Forelimb muscle (tissue), 1 donor: ENCODE measurements at places on chromosomes 12 and 14.

DNA sequence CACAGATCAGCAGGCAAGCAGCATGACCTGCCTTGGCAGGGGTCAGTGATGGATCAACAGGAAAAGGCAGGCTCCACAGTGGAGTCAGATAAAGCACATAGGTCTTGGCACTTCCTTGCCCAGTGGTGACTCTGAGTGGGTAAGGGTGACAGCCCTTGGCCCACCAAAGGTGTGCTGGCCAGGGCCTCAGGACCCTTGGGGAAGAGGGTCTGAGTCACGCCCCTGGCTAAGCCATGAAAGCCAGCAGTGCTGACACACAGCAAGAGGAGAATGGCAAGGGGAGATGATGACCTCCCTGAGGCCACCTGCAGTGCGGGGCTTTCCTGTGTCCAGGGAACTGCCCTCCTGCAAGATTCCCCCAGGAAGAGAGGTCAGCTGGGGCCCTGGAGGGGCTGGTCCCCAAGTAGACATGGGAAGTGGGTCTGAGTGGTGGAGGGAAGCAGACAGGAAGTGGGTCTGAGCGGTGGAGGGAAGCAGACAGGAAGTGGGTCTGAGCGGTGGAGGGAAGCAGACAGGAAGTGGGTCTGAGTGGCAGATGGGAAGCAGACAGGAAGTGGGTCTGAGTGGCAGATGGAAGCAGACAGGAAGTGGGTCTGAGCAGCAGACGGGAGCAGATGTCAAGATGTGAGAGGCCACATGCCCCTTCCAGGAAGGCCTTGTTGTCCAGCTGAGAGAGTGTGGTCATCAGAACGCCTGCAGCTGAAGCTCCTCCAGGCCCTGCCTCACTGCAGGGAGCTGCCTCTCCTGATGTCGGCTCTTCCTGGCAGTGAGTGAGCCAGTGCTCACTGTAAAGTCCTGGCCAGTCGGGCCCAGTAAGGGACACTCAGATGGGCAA, 34.8 kb downstream of the DIO3 start:
- no peak for DNase-seq

DNA sequence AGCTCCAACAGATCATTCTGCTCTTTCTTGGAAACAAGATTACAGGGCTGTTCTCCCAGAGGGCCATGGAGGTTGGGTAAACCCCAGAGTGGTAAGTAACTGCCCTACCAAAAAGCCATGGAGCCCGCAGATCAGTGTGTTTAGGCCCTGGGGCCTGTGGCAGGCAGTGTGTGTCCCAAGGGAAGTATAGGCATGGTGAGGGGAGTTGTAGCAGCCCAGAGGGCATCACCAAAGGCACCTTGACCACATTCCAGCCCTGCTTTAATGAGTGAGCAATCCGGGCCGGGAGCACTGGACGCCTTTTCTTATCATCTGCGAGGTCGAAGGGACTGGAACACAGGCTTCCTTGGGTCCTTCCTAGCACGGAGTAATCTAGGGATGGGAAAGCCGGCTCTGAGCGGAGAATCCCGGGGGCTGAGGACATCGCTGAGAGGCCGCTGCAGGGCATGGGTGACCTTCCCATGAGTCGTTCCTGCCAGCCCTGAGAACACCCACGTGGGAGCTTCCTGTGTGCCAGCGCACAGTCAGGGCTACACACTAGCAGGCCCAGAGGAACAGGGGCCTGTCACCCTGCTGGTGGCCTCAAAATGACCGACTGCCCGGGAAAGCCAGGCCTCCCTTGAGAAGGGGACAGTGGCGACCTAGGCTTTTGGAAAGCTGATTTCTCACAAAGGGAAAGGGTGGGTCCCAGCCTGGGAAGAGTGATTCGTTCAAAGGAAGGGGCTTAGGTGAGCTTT, 91.3 kb downstream of the NINJ2 start:
- no peak for DNase-seq

- peak; percentile 55 for DNase-seq
Observed at GRCh38 chr12:14769969-14770495, 33.2 kb downstream of the WBP11 start.

- no peak for DNase-seq
Observed at GRCh38 chr14:102138961-102139285, 774 bp upstream of the WDR20 start.

DNA sequence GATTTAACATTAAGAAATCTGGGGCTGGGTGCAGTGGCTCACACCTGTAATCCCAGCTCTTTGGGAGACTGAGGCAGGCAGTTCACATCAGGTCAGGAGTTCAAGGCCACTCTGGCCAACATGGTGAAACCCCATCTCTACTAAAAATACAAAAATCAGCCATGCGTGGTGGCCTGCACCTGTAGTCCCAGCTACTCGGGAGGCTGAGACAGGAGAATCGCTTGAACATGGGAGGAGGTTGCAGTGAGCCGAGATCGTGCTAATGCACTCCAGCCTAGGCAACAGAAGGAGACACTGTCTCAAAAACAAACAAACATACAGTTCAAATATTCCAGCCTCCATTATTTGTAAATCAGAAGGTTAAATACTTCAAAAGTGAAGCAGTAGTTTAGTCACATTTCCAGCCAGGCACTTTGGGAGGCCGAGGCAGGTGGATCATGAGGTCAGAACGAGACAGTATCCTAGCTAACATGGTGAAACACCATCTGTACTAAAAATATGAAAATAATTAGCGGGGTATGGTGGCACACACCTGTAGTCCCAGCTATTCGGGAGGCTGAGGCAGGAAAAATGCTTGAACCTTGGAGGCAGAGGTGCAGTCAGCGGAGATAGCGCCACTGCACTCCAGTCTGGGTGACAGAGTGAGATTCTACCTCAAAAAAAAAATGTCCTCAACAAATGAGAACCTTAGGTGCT, 30.3 kb downstream of the HNRNPC start:
- no peak for DNase-seq

GRCh38 chr14:51285120-51285519, 45.1 kb downstream of the TMX1 start:
- DNase-seq, result no peak

DNA sequence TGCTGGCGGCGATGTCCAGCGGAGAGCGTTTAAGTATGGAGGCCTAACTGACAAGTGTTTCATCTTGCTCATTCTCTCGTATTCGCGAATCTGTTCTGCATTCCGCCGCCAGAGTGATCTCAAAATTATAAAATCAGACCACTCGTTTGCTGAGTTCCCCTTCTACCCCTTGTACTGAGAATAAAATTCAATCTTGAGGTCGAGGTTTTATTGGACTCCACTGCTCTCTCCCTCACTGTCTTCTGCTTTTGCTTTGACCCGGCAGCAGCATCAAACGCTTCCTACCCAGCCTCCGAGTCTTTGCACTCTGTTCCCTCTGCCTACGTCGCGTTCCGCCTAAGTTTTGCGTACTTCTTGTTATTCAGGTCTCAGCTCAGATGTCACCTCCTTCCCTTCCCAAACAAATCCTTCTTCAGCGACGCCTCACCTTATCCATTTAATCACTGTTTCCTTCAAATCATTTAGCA, 462 bp downstream of the KNTC1 start:
- no peak for DNase-seq

DNA sequence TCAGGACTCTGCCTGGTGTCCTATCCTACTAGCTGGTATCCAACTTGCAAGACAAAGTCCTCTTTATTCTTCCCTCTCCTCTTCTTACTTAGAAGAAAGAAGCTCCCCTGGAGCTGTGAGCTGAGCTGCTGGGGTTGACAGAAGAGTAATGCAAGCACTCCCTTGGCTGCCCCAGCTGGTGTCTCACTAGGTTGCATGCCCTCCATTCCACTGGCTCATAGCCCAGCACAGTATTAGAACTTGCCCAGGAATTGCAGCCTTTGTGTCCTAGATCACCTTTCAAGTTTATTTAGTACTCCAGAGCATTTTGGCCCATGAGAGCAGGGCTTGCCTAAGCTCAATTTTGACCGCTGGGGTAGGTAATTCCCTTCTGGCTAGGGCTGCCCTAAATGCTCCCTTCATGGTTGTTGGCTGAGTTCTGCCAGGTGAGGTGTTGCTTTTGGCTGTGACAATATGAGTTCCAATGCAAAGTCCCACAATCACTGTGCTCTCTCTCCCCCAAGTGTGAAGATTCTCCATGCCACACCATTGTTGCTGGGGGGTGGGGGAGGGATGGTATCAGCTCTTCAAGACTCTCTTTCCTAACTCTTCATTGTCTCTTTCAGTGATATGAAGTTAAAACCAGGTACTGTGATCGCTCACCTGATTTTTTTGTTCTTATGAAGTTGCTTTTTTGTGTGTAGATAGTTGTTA, 317.4 kb upstream of the DDHD1 start:
- no peak for DNase-seq

GRCh38 chr12:32437095-32437515, 37.7 kb downstream of the FGD4 start:
- DNase-seq, result no peak

DNA sequence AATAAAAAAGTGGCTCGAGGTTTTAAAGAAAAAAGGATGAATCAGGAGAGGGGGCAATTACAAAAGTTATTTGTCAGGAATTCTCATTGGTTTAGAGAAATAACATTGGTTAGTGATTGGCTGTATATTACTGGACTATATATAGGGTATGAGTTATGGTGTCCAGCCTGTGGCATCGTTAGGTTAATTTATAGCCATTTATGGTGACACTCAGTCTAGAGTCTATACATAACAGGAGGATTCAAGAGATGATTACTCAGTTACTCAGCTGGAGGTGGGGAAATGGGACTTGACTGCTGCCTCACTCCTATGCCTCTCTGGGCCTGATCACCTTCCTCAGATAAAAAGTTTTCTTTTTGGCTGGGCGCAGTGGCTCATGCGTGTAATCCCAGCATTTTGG, 25.6 kb upstream of the NFYB start:
- DNase-seq, result no peak

- DNase-seq, result no peak
Observed at GRCh38 chr12:7229741-7230140, 40.3 kb downstream of the PEX5 start.

DNA sequence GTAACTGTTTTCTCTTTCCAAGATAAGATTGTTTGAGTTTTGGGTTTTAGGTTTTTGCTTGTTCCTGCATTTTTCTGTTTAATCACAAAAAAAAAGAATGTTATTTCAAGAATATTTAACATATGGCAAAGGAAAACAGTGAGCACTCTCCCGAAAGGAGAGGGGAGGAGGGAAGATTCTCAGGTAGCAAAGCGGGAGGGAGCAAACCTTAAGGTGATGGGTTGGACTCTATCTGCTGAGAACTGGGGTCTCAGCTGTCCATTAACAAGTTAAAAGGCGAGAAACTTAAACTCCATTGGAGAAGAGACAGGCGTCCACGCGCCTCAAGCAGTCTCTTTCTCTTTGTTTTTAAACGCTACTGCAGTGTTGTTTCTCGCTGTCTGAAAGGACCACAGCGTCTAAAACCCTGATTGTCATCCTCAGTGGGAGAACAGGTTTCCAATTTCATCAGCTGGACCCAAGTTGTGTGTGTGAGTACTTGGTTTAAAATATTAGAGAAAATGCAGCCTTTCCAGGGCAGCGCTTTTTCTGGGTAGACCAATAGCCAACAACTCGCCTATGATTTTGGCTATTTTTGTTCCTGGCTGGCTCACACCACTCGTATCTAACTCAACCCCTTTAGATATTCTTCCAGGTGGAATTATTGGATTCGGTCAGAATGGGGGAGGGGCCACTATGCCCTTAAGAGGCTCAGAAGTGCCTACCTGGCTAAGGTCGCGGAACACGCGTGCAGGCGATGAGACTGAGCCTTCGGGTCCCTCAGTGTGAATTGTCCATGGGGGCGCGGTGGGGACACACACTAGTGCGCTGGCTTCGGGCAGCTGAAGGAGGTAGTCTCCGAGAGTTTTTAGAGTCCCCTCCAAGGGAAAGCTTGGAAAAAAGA, 8.2 kb downstream of the SIX1 start:
- DNase-seq, result no peak

GRCh38 chr14:35578135-35578534, 44.2 kb downstream of the INSM2 start:
- no peak for DNase-seq

DNA sequence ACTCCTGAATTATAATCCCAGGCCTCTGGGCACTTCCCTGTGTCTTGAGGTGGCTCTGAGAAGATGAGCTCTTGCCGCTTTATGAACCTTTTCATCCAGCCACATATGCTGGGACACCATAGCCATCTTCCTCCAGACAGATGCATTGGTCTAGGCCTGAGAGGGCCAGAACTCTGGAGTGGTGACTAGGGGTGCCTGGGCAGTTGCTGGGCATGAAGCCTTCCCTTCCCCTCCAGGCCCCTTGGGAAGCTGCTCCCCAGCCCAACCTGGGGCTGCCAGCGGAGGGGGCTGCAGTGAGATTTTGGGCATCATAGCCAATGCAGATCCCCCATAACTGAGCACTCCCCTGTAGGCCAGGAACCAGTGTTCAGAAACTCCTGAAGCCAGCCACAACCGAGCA, 135.2 kb downstream of the GCH1 start:
- DNase-seq, result no peak

GRCh38 chr14:45267071-45267470, 14.1 kb upstream of the MIS18BP1 start:
- DNase-seq, result no peak

- no peak for DNase-seq
Observed at GRCh38 chr12:66032739-66033138, 97.8 kb downstream of the LLPH start.

- DNase-seq, result no peak
Observed at GRCh38 chr14:79740066-79740601, 471.2 kb downstream of the DIO2 start.

DNA sequence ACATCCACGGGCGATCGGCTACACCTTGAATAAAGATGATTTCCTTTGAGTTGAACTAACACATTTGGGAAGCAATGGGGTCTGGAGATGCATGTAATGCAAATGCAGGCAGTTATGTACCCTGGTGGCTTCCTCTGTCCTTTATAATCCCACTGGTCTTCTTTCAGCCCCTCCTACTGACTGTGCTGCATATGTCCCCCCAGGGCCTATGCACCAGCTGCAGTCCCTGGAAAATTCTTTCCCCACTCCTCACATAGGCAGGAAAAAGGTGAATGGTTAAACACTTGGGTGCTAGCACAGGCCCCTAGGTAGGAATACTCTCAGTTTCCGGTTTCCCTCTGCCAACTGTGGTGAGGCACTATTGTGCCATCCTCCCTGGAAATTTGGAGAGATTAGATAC, 294.8 kb upstream of the SOX5 start:
- DNase-seq, result no peak

DNA sequence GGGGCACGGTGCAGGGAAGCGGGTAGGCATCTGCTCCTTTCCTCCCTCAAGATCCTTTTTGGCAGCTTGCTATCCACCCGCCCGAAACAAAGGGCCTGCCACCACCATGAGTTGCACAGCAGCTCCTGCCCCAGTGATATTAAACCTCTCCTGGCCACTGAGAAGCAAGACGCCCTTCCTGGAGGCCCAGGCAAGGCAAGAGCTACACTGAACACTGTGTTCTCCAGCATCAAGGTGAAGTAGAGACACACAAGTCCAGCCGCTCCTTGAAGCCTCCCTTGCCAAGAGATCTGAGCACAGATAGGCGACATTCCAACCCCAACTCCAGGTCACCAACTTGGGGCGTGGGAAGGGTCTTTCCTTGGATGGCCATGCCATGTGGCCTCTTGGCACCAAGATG, 70.9 kb downstream of the ACTN1 start:
- DNase-seq, result no peak
